SK-N-SH (cell line): ENCODE measurements at places on chromosomes 7 and 10. TPM values are rescaled to one million over a fixed set of nuclear protein-coding genes. Genes with fewer than 3 reads are reported as not detected.

GRCh38 chr7:53719122-53719521 is 683.7 kb downstream of the POM121L12 start:
- DNase-seq, result no peak

GRCh38 chr7:98808751-98809460 is 60.9 kb downstream of the TMEM130 start:
- no peak for DNase-seq

GRCh38 chr10:33732161-33732680 is 397.8 kb upstream of the NRP1 start:
- no peak for DNase-seq

DNA sequence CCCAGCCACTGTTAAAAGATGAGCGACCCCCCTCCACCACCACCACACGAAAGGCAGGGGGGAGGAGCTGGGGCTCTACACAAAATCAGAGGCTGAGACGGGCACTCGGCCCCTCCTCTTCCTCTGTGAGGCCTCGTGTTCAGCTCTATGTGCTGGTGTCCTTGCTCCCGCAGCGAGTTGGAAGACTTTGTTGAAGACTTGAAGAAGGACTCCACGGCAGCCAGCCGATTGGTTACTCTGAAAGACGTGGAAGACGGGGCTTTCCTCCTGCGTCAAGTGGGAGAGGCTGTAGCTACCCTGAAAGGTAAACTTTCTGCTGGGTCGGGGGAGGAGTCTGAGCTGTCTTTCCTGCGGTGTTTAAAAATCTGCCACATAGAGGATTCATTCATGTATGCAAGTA is 203.7 kb downstream of the ARHGAP21 start:
- no peak for DNase-seq

DNA sequence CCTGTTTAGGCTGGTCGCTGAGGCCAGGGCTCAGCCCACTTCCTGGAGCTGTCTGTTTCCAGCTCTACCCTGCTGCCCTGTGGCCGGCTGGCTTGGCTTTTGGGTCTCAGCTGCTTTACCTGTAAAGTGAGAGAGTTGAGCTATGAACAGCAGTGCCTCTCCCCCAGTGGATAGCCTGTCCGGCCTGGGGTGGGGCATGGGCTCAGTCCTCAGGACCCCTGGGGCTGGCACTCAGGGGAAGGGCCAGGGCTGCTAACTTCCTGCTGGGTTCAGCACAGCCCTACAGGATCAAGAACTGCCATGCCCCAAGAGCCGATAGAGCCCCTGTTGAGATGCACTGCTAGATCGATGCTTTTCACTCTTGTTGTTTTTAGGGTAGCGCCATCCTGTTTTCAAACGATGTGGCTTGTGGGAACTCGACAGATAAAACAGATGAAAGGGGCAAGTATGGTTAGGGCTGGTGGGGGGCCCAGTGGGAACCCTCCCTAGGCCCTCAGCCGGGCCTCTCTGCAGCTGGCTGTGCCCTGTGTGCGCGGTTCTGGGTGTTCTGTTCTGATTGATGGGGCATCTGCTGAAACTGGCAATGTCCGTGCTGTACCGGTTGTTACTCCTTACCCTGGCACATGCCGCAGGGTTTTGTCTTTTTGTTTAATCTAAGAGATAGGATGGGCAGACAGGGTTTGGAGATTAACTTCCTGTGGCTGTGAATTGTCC is 10.0 kb upstream of the SFRP5 start:
- peak; percentile 57 for DNase-seq

Gene MYPN
- polyA plus RNA-seq, result 0.43 and 0.73 TPM in 2 replicates
